ENCODE measurements at places on chromosomes 11 and 22. TPM values are rescaled to one million over a fixed set of nuclear protein-coding genes. Genes with fewer than 3 reads are reported as not detected.
A peak's percentile ranks its signal among the peaks of the same experiment; 100 is the strongest.

GRCh38 chr22:36465232-36466021, 16.0 kb downstream of the TXN2 start:
- peak overlapping the region; percentile 94 for H3K27ac ChIP-seq
- no peaks in the 10 kb centered on the region for H3K27me3 ChIP-seq
- H3K4me3 ChIP-seq = no peak overlapping the region
- no peaks in the 10 kb centered on the region for H3K36me3 ChIP-seq
- no peaks in the 10 kb centered on the region for H3K4me1 ChIP-seq

GRCh38 chr11:71325418-71326327, 73.3 kb upstream of the SHANK2 start:
- H3K4me3 ChIP-seq = no peak overlapping the region
- H3K36me3 ChIP-seq = no peaks in the 10 kb centered on the region
- H3K27me3 ChIP-seq = no peaks in the 10 kb centered on the region
- H3K27ac ChIP-seq = no peak overlapping the region

- H3K27me3 ChIP-seq = no peaks in the 10 kb centered on the region
- peak; percentile 73 for DNase-seq
- no peaks in the 10 kb centered on the region for H3K36me3 ChIP-seq
- H3K27ac ChIP-seq = peak overlapping the region; percentile 10
- H3K4me3 ChIP-seq = no peak overlapping the region
These were observed 60.0 kb downstream of the PKNOX2 start for GRCh38 chr11:125224391-125225021.

HBG1 gene
- not detected for total RNA-seq
